Esophagus muscularis mucosa (tissue), 4 donors: ENCODE measurements at places on chromosomes 12 and 14.

- DNase-seq: no peak
Measured at GRCh38 chr14:100140452-100141078, 18.9 kb downstream of the DEGS2 start.

GRCh38 chr12:104177663-104178501 is 37.7 kb upstream of the TXNRD1 start:
- peak; percentile 96 for DNase-seq

DNA sequence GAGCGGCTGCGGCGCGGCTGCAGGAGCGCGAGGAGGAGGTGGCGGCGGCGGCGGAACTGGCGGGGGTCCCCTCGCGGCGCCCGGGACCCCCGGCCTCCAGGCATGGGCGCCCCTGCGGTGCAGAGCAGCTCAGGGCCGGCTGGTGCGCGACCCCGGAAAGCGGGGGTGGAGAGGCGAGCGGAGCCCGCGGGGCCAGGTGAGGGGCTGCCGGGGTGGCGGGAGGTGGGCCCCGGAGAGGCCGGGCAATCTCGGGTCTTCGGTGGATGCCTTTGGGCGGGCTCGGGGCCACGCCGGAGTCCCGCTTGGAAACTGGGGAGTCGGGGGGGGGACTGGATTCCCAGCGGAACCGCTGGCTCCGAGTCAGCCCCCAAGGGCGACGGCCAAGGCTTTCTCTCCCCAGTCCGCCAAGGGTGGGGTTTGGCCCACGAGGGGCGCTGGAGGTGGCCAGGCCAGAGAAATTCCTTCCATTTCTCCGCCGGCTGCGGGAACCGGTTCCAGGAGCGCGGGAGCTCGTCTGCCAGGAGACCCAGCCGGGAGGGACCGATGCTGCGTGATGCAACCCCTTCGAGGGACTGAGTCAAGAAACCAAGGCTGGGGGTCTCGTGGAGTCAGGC is 13.9 kb upstream of the NR4A1 start:
- no peak for DNase-seq

DNA sequence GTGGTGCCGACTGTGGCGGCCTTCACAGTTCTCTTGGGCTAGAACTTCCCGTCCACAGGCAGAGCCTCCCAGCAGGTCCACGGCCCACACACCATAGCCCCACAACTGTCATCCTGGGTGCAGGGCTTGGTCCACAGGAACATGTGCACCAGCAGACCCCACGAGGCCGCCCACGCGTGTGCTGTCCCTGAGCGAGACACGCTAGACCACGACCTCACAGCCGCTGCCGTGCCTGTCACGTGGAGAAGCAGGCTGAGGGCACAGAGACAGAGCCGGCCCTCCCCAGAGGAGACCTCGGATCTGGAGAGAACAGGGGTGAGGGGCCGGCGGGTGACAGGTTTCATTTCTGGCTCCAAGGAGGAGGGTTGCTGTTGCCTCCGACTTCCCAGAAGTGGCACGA is 8.9 kb upstream of the GALNT9 start:
- DNase-seq: no peak

DNA sequence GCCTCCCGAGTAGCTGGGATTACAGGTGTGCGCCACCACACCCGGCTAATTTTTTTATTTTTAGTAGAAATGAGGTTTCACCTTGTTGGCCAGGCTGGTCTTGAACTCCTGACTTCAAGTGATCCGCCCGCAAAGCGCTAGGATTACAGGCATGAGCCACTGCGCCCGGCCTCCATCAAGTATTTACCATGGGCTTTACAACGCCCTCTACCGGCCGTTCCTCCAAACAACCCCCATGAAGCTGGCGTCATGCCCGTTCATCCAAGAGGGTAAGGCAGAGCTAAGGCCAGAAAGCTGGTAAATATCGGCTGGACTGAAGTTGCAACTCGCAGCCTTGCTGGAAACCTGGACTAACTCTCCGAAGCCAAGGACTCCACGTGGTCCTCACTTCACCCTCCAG is 41.6 kb downstream of the RNF34 start:
- DNase-seq: no peak
